ENCODE measurements at places on chromosomes 5 and 9. TPM values are rescaled to one million over a fixed set of nuclear protein-coding genes. Genes with fewer than 3 reads are reported as not detected.

GRCh38 chr5:170503990-170504596, at the start of gene KCNIP1:
KCNIP1 (plus strand) TSS chr5:170504020.
- no peak within 1 kb of the TSS for H3K27ac ChIP-seq
- H3K27me3 ChIP-seq = peaks cover 58% of the 10 kb centered on the region
- H3K4me1 ChIP-seq = no peaks in the 10 kb centered on the region
- DNase-seq = no peak

CDC20B gene
- total RNA-seq = 0.10 TPM

SLC28A3 gene
- 1.7 TPM for total RNA-seq

GRCh38 chr9:127950513-127951289, 13.0 kb upstream of the DPM2 start:
- H3K4me1 ChIP-seq = peaks cover 73% of the 10 kb centered on the region
- H3K27me3 ChIP-seq = no peaks in the 10 kb centered on the region
- peaks cover 3% of the 10 kb centered on the region for H3K36me3 ChIP-seq
- DNase-seq = no peak
- no peak overlapping the region for H3K4me3 ChIP-seq
- no peak overlapping the region for H3K27ac ChIP-seq

DNA sequence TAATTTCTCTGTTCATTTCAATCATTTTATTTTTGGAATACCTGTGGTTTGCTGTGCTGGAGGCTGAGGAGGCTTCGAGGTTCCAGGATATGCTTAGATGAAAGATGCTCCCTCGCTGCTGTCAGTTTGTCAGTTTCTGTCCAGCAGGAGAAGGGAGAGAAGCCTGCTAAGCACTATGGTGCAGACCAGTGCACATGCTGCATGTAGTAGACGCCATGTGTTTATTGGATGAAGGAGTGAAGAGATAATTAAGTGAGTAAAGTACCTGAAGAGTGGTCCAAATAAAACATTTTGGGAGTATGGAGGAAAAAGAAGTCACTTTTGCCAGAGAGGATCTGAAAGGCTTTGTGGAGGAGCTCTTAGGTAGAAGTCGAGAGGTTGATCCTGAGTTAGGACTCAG, 2.1 kb downstream of the PDZD2 start:
- peaks cover 9% of the 10 kb centered on the region for H3K4me1 ChIP-seq
- peaks cover 26% of the 10 kb centered on the region for H3K27me3 ChIP-seq
- H3K27ac ChIP-seq = no peak overlapping the region
- H3K36me3 ChIP-seq = no peaks in the 10 kb centered on the region

- H3K36me3 ChIP-seq = no peaks in the 10 kb centered on the region
- no peak overlapping the region for H3K4me3 ChIP-seq
- H3K4me1 ChIP-seq = no peaks in the 10 kb centered on the region
- DNase-seq = no peak
- no peak overlapping the region for H3K27ac ChIP-seq
These were observed 11.3 kb downstream of the CDKL3 start for GRCh38 chr5:134355681-134356080.

DNA sequence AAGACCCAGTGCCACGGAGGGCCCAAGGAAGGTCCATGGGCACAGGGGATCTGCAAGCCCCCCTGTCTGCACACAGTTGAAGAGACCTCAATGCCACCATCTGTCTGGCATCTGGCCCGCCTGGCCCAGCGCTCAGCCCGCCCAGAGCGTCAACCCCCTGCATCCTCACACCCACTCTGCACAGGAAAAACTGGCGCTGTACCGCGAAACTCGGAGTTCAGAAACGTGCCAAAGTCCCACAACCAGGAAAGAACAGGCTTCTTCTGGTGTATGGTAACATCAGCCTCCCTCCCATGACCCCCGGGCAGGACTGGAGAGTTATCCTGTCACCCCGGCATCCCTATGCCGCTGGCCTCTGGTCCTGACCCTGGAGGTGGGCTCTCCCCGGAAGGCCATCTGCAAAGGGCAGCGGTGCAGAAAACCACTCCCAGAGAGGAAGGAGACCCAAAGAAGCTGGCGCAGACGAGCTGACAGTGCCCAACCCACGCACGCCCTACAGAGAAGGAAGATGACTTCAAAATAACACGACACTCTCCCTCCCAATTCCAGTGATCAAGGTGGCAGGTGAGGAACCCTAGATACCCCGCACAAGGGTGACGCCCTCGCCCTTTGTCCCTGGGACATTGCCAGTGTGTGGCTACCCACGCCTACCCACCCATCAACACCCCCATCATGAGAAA, 18.9 kb downstream of the VAV2 start:
- DNase-seq = no peak
- no peak overlapping the region for H3K27ac ChIP-seq
- H3K4me3 ChIP-seq = no peak overlapping the region
- H3K4me1 ChIP-seq = no peaks in the 10 kb centered on the region

DNA sequence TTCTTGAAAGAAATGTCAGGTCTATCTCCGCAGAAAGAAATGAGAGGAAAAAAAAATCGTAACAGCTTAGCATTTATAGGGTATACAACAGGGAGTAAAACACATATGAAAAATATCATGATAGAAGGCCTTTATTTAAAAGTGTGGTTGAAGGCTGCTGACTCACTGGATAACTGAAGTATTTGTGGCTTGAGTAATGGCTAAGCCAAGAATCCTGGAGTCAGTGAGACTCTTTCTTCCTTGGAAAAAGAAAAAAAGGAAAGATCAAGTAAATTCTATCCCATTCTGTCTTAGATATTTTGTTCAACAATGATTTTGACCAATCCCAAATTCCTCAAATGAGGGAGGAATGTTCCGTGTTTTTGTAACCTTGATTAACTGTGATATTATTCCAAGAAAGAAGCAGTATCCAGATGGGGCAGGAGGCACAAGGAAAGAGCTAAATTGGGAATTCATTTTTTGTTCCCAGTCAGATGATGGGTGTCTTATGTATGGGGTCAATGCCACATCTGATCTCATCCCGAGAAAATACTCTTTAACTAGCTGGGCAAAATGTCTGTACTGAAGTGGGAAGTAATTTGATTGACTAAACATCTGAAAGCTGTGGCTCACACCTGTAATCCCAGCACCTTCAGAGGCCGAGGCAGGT, 64.3 kb upstream of the MYO10 start:
- H3K36me3 ChIP-seq = no peaks in the 10 kb centered on the region
- no peaks in the 10 kb centered on the region for H3K27me3 ChIP-seq
- no peak overlapping the region for H3K27ac ChIP-seq
- H3K4me3 ChIP-seq = no peak overlapping the region
- no peak for DNase-seq

DNA sequence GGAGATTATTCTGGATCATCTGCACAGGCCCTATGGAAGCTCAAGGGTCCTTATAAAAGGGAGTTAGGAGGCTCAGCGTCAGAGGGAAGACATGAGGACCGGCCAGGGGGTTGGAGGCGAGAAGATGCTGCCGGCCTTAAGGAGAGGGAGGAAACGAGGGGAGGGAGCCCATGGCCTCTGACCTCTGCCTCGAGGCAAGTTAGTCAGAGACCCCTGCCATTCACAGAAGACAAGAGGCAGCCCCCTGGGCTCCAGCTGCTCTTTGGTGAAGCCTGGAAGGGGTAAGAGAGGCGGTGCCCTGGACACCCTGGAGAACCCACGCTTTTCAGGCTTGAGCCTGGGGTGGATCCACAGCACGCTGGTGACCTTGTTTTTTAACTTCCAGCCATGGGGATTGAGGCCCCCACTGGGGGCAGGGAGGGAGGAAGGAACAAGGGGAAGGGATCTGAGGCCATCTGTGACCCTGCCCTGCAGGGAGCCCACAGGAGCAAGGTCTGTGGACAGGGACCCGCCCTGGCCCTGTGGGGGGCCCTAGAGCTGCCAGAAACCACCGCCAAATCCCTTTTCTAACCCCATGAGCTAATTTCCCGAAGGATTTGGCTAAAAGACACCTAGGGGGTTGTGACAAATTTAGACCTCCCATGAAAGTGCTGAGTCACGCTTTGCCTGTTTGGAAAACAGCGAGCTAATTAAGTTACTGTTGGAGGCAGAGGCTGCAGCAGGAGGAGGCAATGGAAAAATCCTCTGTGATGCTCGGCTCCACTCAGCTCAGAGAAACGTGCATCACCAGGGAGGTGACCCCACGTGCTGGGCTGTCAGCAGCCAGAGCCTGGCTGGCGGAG, 49.7 kb downstream of the OLFM1 start:
- H3K27ac ChIP-seq = no peak overlapping the region
- no peak for DNase-seq
- H3K4me1 ChIP-seq = no peaks in the 10 kb centered on the region
- no peak overlapping the region for H3K4me3 ChIP-seq
- no peaks in the 10 kb centered on the region for H3K36me3 ChIP-seq
- H3K27me3 ChIP-seq = peaks cover 12% of the 10 kb centered on the region

LHX3 gene
- not detected for total RNA-seq

GRCh38 chr9:91817106-91817492, 132.9 kb downstream of the ROR2 start:
- H3K4me3 ChIP-seq = no peak overlapping the region
- peaks cover 6% of the 10 kb centered on the region for H3K27me3 ChIP-seq
- no peaks in the 10 kb centered on the region for H3K4me1 ChIP-seq
